ENCODE measurements at places on chromosomes 13 and 19.

DNA sequence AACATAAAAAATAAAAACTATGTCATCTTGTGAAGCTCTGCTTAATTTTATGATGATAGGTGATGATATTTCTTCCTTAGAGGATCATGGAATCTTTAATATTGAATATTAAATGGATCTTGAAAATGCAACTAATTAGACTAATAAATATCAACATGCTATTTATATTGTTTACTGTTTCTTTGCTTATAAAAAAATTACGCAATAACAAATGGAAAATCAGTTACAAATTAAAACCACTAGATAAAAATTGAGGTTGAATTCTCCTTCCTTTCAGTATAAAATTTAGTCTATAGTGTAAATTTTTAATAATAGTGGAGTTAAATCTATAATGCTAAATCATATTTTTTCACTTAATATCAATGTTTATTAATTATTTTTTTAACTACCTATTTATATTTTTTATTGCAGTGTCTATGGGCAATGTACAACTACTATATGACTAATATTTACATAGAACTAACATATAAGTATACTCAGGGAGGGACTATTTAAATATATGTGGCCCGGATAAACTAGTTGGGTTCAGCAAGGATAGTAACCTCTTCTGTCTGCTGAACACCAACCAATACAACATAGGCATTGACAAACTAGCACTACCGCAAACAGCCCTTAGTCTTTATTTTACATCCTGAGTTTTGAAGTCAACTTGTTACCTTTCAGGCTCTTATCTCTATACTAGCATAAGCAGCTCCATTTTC lies 628.0 kb downstream of the EFNB2 start:
- DNase-seq = no peak

GRCh38 chr19:6524311-6524710 lies 6.5 kb upstream of the TNFSF9 start:
- DNase-seq = no peak

GRCh38 chr19:53237114-53237777 lies 17.4 kb downstream of the ZNF677 start:
- DNase-seq = no peak

DNA sequence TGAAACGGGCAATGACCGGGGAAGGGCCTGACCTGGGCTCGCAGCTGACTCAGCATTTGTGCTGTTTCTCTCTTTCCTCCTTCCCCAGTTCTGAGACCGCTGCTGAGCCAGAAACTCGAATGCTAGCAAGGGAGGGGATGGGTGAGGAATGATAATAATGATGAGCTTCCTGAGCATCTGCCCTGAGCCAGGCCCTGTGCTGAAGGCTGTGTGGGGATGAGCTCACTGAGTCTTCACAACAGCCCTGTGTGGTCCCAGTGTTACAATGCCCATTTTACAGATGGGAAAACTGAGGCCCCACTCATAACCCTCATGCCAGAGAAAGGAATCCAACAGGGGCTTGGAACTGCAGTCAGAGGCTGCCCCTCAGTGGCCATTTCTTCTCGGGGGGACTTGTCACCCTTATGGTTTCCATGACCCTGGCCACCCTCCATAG lies 8.1 kb downstream of the SULT2B1 start:
- no peak for DNase-seq

DNA sequence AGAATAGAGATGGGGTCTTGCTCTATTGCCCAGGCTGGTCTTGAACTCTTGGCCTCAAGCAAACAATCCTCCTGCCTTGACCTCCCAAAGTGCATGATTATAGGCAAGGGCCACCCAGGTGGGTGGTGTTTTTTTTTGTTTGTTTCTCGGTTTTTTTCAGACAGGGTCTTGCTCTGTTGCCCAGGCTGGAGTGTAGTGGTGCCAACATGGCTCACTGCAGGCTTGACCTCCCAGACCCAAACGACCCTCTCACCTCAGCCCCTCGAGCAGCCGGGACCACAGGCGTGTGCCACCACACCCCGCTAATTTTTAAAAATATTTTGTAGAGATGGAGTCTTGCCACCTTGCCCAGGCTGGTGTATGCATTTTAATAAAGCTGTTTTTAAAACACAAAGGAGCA lies 14.9 kb downstream of the GRTP1 start:
- DNase-seq = no peak

GRCh38 chr13:38630780-38631179 lies 56.1 kb upstream of the FREM2 start:
- DNase-seq = no peak

GRCh38 chr19:51016798-51017683 lies 2.5 kb downstream of the KLK10 start:
- peak; percentile 46 for DNase-seq

DNA sequence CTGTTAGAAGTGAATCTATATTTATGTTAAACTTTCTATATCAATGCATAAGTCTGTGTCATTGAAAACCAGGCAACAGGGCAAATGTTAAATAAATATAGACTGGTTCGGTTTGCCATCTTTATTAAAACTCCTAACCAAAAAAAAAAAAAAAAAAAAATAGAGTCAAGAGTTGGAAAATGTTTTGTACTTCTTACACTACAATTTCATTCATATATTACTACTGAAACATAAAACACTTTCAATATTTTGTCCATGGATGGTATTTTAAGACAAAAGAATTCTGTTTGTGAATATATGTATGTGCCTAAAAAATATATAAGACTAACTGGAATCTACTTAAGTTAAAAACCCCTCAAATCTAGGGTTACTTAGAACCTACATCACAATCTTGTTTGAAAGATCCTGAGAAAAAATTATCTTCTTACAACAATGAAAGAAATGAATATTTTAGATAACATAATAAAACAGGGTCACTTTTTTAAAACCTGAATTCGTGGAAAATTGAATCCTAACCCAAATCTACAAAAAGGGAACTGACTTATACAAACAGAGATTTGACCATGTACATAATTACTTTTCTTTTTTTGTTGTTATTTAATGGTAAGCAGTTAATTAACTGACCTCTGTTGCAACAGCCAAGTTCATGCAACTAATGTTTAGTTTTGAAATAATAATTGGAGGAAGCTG lies 5.1 kb downstream of the DACH1 start:
- DNase-seq = no peak

GRCh38 chr19:18650468-18651041 lies 13.7 kb downstream of the KLHL26 start:
- peak; percentile 73 for DNase-seq

DNA sequence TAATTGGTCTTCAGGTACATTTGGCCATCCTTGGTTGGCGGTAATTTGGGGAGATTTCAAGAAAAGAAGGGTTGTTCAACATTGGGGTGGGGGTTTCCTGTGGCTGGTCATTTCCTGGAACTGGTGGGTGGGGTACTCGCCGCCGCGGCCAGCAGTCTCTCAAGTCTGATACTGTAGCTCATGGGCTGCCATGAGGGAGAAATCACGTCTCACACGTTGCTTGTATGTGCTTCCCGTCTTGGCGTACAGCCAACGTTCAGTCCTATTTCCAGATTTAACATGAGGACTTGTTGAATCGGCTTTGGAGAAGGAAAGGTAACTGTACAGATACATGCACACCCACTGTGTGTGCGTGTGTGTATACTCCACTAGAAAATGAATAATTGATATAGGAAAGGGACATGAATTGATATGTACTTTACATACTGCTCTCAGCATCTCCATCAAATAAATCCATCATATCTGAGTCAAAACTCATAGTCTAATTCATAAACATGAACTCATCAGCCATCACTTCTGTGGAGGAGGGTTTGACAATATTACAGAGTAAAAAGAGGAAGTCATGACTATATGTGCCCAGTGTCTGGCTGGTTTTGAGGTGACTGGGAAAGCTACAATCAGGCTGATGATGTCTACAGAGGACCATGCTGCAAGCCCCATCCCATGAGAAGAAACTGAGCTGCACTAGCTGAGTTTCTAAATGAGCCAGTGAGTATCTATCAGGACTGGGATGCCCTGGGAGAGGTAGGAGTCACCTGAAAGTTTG lies 418.1 kb downstream of the TSHZ3 start:
- no peak for DNase-seq

GRCh38 chr19:47309608-47310007 lies at the start of gene C5AR1:
TSS of gene C5AR1 (plus strand) at chr19:47309861. CDS start at chr19:47309896, 35 bp downstream.
- DNase-seq = no peak

GRCh38 chr13:38814331-38814730 lies 127.5 kb downstream of the FREM2 start:
- DNase-seq = no peak

GRCh38 chr13:61316647-61317046 lies 99.0 kb downstream of the PCDH20 start:
- no peak for DNase-seq

DNA sequence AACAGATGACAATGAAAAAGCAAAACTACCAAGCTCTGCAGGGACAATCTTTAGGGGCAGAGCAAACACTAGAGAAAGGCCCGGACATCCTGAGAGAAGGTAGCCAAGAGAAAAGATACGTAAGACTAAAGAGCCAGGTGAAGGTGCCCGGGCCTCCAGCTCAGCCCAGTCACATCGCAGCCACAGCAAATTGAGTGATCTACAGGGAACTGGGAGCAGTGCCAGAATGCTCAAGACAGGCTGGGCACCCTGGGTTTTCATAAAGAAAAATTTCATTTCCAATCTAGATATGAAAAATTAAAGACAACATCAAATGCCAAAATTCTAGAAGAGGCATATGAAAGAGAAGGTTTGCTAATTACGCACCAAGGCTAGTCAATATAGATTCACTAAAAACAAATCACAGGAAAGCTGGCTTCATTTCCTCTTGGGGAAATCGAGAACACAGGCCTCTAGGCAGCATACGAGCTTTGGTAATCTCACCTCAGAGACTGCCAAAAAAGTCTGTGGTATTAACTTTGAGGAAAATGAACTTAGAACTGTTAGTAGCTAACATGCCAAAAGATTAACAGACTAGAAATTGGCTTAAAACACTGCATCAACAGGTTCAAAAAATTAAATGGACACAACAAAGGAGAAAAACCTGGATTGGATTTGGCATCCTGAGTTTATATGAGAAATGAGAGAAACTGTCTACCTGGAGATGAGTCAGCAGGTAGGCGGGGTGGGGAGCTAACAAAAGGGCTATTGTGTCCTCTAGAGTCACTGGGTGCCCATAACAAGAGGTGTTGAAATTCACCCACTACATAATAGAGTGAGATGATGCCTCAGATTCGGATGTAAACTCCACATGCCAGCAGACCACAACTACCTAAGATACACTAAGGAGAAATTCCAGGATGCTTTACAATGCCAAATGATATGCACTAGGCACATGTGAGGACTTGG lies 6.6 kb downstream of the ANKRD10 start:
- DNase-seq = peak; percentile 20

- no peak for DNase-seq
Observed at GRCh38 chr19:46454244-46454643, 17.1 kb downstream of the PNMA8A start.

GRCh38 chr13:96993634-96994016 lies 651 bp downstream of the OXGR1 start:
- DNase-seq = no peak

- no peak for DNase-seq
Observed at GRCh38 chr19:30373593-30373992, 1.4 kb downstream of the ZNF536 start.

Data from NCI-H460 (cell line).